ENCODE measurements at places on chromosomes 6 and 20.
A peak's percentile ranks its signal among the peaks of the same experiment; 100 is the strongest.

DNA sequence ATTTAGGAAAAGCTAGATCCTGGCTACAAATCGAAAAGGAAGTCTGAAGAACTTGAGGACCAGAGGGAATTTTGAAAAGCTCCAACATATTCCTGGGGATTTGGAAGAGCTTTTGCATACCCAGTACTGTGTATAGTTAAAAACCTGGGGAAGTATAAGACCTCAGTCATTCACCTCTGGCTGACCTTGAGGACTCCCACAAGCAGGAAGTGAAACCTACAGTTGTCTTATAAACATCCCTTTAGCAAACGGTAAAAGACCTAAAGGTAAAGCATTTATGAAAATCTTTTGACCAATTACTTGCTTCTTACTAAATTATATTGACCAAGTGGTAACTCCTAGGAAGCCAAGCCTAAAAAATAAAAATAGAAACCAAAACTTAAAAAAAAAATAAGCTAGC, 175.0 kb downstream of the HAO1 start:
- DNase-seq, result no peak
- H3K4me3 ChIP-seq, result no peak overlapping the region
- no peaks in the 10 kb centered on the region for H3K27me3 ChIP-seq
- H3K4me1 ChIP-seq, result no peaks in the 10 kb centered on the region

GRCh38 chr6:26233649-26234420, 131.2 kb upstream of the BTN3A2 start:
- H3K27ac ChIP-seq, result peak overlapping the region; percentile 92
- no peaks in the 10 kb centered on the region for H3K36me3 ChIP-seq
- DNase-seq, result peak; percentile 86
- H3K4me1 ChIP-seq, result peaks cover 15% of the 10 kb centered on the region
- peak overlapping the region; percentile 76 for H3K4me3 ChIP-seq
- H3K27me3 ChIP-seq, result no peaks in the 10 kb centered on the region

GRCh38 chr6:49527320-49527719, 23.1 kb upstream of the C6orf141 start:
- no peaks in the 10 kb centered on the region for H3K36me3 ChIP-seq
- no peak overlapping the region for H3K4me3 ChIP-seq
- DNase-seq, result no peak
- no peaks in the 10 kb centered on the region for H3K4me1 ChIP-seq

- no peaks in the 10 kb centered on the region for H3K4me1 ChIP-seq
- no peak for DNase-seq
- H3K4me3 ChIP-seq, result peak overlapping the region; percentile 88
- H3K27ac ChIP-seq, result peak overlapping the region; percentile 80
- H3K36me3 ChIP-seq, result no peaks in the 10 kb centered on the region
Observed at GRCh38 chr6:57222743-57223077, 603 bp upstream of the RAB23 start.

GRCh38 chr6:125114248-125114858, 39.2 kb upstream of the TPD52L1 start:
- H3K27me3 ChIP-seq, result no peaks in the 10 kb centered on the region
- no peak overlapping the region for H3K4me3 ChIP-seq
- peak; percentile 30 for DNase-seq
- H3K27ac ChIP-seq, result no peak overlapping the region
- H3K36me3 ChIP-seq, result no peaks in the 10 kb centered on the region

DNA sequence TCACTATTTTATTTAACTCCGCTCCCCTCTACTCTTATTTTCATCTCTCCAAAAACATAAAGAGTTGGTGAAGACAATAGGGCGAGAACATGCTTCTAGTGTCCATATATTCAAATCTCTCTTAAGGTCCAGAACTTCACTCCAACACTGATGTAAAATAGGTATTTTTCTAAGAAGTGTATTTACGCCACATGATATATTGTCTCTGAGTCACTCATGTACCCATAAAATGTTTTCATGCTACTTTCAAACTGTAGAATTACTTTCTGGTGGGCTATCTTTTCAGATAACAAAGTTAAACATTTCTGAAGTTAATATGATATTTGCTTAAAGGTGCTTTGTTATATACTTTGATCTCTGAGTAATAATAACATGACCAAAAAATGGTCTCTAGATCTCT, 124.1 kb upstream of the IFNGR1 start:
- no peaks in the 10 kb centered on the region for H3K36me3 ChIP-seq
- no peaks in the 10 kb centered on the region for H3K27me3 ChIP-seq
- peak overlapping the region; percentile 56 for H3K27ac ChIP-seq
- H3K4me3 ChIP-seq, result no peak overlapping the region

- no peaks in the 10 kb centered on the region for H3K4me1 ChIP-seq
- DNase-seq, result no peak
- no peaks in the 10 kb centered on the region for H3K36me3 ChIP-seq
- no peak overlapping the region for H3K27ac ChIP-seq
- no peaks in the 10 kb centered on the region for H3K27me3 ChIP-seq
Observed at GRCh38 chr6:8905757-8906156, 470.4 kb upstream of the SLC35B3 start.

DNA sequence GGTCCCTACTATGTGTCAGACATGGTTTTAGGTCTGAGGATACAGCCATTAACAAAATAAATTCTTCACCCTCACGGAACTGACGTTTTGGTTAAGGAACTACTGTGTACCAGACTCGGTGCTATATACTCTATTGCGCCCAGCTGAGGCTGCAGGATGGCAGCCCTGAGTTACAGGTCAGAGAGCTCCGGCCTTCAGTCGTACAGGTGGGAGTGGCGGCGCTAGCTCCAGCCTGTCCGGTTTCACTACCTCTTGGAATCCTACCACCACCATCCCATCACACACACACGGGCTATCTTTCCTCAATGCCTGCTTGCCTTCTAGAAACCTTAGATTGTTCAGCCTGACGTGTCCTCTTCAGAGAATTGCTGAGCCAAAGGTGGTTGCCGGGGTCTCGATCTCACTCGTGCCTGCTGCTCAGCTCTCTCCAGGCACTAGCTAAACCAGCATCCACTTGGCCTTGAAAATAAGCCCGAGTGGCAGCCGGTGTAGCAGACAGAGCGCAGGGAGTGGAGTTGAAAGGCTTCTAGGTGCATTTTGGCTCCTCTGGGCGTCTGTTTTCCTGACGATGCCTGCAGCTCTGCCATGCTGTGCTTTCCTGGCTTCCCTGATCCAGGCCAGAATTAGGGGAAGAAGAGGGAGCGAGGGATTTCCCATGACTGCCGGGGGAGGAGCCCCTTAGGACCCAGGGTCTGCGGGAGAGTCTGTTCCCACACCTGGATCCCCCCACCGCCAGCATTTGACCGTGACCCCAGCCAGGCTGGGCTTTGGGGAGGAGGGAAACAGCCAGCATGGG, 1.1 kb upstream of the TCF15 start:
- DNase-seq, result no peak
- H3K4me1 ChIP-seq, result no peaks in the 10 kb centered on the region
- H3K36me3 ChIP-seq, result no peaks in the 10 kb centered on the region
- peaks cover 71% of the 10 kb centered on the region for H3K27me3 ChIP-seq
- no peak overlapping the region for H3K27ac ChIP-seq
- H3K4me3 ChIP-seq, result no peak overlapping the region

- H3K4me3 ChIP-seq, result peak overlapping the region; percentile 22
- H3K27ac ChIP-seq, result peak overlapping the region; percentile 94
- peak; percentile 89 for DNase-seq
- H3K36me3 ChIP-seq, result peaks cover 15% of the 10 kb centered on the region
- H3K4me1 ChIP-seq, result peaks cover 68% of the 10 kb centered on the region
Observed at GRCh38 chr6:3410385-3411360, 46.2 kb downstream of the SLC22A23 start.

DNA sequence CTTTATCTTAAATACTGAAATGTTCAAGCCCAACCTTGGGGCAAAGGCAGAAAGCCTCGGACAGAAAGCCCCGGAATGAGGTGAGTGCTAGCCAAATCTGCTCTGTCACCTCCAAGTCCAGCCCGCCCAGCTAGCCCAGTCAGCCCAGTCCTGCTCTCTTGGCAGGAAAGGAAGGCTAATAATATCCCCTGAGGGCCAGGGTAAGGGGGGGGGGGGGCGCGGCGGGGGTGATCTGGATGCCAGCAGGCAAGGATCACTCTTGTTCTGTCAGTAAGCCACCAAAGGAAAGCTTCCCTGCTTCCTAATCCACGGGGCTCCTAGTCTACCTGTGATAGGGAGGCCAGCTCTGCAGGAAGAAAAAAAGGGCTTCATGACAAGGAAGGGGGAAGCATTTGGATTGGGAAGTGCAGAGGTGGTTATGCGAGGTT, 1.1 kb downstream of the NDRG3 start:
- DNase-seq, result no peak
- no peak overlapping the region for H3K4me3 ChIP-seq
- H3K36me3 ChIP-seq, result no peaks in the 10 kb centered on the region

DNA sequence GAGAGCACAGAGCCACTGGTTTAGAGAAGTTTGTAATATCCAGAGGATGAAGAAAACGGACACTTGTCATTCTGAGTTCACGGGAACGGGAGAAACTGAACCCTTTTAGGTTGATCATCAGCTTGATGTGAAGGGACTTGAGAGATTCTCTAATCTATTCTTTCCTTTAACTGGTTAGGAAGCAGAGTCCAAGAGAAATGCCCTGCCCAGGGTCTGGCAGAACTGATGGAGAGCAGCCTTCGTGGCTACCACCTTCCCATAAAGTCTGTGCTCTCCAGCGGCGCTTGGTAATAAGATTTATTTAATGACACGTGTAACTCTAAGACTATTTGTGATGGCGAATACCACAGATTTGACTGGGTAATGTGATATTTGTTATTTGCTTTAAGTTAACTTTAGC, 36.0 kb downstream of the E2F3 start:
- DNase-seq, result no peak
- H3K4me1 ChIP-seq, result no peaks in the 10 kb centered on the region
- no peak overlapping the region for H3K27ac ChIP-seq
- H3K36me3 ChIP-seq, result no peaks in the 10 kb centered on the region
- H3K27me3 ChIP-seq, result no peaks in the 10 kb centered on the region

DNA sequence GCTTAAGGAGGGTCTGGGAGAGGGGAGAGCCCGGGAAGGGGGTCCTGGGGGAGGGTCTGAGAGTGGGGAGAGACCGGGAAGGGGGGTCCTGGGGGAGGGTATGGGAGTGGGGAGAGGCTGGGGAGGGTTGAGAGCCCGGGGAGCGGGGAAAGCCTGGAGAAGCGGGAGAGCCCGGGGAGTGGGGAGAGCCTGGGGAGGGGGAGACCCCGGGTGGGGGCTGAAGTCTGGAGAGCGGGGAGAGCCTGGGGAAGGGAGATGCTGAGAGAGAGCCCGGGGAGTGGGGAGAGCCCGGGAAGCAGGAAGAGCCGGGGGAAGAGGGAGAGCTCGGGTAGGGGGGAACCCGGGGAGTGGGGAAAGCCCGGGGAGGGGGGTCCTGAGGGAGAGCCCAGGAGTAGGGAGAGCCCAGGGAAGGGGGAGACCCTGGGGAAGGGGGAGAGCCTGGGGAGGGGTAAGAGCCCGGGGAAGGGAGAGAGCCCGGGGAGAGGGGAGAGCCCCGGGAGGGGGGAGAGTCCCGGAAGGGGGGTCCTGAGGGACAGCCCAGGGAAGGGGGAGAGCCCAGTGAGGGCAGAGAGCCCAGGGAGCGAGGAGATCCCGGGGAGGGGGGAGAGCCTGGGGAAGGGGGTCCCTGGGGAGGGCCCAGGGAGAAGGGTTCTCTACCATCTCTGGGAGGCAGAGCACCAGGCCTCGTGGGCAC, 148.5 kb downstream of the SYNDIG1 start:
- H3K27ac ChIP-seq, result no peak overlapping the region
- H3K27me3 ChIP-seq, result no peaks in the 10 kb centered on the region
- no peak for DNase-seq
- no peaks in the 10 kb centered on the region for H3K4me1 ChIP-seq
- no peaks in the 10 kb centered on the region for H3K36me3 ChIP-seq

- DNase-seq, result no peak
- H3K4me3 ChIP-seq, result no peak overlapping the region
- no peak overlapping the region for H3K27ac ChIP-seq
- no peaks in the 10 kb centered on the region for H3K27me3 ChIP-seq
Observed at GRCh38 chr6:133392641-133393040, 151.5 kb downstream of the EYA4 start.

DNA sequence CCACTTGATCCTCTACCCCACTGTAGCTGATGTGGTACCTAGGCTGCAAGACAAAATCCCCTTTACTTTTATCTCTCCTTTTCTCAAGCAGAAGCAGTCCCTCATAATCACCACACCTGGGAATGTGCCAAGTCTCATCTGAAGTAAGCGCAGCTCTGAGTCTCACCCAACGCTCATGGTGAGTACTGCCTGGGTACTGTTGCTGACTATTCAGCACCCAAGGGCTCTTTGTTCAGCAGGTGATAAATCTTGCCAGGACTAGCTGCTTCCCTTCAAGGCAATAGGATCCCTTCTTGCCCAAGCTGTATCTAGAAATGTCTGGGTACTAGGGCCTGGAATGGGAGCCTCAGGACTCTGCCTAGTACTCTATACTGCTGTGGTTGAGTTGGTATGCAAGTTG, 70.9 kb downstream of the GCLC start:
- no peak overlapping the region for H3K4me3 ChIP-seq
- no peak overlapping the region for H3K27ac ChIP-seq

- H3K27me3 ChIP-seq, result no peaks in the 10 kb centered on the region
- no peaks in the 10 kb centered on the region for H3K4me1 ChIP-seq
- DNase-seq, result no peak
- H3K36me3 ChIP-seq, result no peaks in the 10 kb centered on the region
- H3K27ac ChIP-seq, result no peak overlapping the region
Observed at GRCh38 chr6:54579011-54579410, 267.6 kb upstream of the FAM83B start.

DNA sequence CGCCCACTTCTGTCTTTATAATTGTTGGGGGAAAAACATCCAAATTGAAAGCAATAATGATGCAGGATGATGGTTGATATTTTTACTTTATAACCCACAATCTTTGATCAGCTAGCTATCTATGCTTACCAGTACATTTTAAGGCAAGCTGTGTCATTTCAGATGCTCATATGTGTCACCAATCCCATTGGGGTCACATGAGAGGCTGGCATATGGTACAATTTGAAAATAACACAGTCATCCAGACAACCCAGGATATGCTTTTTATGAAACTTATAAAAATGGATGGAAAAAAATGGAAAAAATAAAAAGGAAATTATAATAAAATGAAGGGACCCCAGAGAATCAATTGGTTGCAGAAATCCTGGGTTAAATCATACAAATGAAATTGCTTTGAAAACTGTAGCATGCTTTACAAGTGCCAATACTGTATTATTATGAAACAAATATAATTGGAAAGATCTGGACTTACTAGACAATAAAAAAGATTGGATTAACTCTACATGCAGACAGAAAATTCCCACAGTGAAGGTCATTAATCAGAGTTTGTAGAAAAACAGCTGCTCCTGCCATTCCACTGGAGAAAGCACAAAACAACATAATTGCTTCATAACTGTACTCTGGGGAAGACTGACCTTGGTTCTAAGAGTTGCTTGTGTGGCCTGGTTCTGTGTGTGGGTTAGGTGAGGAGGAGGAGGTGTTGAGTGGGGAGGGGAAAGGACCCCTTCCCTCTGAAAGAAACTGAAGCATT, 13.3 kb upstream of the PRIM2 start:
- H3K27me3 ChIP-seq, result peaks cover 2% of the 10 kb centered on the region

DNA sequence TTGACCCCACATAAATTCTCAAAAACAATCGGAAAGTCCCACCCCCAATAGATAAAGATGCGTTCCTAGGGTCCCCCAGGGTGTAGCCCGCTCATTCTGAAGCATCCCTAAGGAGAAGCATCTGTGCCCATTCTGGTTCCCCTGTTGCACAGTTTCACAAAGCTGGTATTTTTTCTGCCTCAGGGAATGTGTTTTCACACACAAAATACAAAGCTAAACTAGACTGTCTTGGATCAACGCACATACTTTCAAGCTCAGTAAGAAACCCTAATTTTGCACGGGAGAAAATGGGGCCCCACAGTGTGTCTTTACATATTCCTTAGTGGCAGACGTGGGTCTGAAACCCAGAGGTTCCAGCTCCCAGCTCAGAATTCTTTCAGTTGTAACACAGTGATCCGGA, 6.1 kb downstream of the FOXQ1 start:
- H3K4me3 ChIP-seq, result no peak overlapping the region
- H3K4me1 ChIP-seq, result peaks cover 9% of the 10 kb centered on the region
- no peak for DNase-seq
- no peak overlapping the region for H3K27ac ChIP-seq
